ENCODE measurements at places on chromosomes 3 and 15.

DNA sequence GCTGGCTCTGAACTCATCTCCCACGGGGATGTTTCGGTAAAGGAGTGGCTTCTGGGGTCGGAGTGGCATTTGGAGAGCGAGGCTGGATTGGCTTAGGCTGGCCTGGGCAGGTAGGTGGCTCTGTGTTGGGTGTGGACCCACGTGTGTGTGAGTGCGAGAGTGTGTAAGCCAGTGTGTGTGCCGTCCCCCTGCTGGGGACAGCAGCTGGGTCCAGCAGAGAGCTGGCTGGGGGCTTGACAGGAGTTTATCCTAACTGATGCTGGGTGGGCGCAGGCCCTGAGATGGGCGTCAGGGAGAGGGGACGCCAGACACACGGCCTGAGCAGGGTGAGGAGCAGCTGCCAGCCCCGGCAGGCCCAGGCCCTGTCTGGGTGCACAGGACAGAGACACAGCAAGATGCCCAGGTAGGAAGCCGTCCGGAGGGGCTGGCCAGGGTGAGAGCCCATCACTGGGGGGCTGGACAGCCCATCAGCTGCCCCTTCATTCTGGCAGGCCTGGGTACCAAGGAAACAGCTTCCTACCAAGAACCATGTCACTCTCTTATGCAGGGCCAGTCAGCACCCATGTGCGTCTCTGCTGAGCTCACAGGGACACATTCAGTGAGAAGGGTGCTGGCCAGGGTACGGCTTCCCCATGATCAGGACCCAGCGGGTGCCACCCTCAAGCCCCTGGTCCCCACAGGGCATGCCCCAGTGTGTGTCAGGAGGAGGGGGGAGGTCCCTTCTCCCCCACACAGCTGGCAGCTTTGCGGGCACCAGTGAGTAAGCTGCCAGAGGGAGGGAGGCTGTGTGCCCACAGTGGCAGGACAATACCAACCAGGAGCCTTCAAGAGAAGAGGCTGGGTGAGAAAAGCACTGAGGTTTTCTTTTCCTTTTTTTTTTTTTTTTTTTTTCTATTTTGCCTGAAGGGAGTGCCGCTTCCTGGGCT, 1.1 kb downstream of the PAK6 start:
- DNase-seq: no peak

DNA sequence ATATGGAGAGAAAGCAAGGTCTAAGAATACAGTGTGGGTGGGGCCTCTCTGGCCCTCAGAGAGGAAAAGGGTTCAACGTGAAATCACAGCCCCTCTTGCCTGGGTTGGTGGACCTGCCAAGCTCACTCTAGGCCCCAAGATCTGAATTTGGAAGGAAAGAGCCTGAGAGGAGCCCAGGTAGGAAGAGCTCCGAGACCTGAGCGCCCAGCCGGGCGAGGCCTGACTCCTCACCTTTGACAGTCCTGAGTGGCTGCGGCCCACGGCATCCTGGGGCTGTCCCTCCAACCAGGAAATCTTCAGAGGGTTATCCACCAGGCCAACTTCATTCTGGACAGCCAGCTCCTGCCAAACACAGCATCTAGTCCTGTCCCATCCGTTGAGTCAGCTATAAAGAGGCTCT, 3.7 kb downstream of the C15orf62 start:
- no peak for DNase-seq

DNA sequence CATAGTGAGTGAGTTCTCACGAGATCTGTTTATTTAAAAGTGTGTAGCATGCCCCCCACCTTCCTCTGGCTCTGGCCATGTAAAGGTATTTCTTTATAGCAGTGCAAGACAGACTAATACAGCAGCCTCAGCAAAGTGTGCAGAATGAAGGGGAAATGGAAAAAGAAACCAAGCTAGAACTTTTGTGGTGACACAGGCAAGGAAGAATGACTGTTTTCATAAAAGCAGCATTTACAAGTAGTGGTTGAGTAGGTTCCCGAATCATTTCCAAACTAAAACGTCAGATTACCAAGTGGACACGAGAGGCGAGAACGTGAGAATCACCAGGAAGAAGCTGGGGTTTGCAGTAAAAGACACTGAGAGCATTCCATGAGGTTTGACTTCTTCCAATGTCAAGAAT, 100.2 kb upstream of the AKAP13 start:
- no peak for DNase-seq

- no peak for DNase-seq
Observed at GRCh38 chr3:44228900-44229299, 12.8 kb upstream of the TOPAZ1 start.

DNA sequence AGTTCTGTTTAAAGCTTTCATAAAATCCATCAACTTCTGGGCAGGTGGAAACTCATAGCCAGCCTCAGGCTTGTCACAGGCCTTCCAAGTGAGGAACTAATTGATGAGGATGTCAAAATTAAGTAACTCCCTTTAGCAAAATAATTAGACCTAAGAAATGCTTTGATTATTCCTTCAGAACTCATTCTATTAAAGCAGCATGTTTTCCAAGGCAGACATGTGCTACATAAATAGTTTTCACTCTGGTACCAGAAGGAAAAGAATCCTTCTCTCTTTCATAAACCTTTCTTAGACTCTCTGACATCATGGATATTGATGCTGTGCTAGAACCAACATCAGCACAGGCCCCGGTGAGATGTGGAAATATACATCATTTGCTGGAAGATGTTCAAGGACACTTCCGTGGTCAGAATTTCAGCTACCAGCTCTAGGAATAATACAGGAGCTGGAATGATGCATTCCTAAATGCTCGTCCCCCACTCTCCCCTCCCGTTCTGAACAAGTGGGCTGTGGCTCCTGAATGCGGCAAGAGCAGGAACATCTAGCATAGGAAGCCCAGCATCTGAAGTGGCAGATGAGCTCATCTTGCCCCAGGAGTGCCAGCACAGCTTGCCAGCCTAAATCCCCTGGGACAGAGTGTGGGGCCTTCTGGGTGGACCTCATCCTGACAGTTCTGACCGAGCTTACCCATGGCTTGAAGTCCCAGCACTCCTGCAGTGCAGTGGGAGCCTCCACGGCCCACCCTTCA, 82.4 kb downstream of the WWTR1 start:
- DNase-seq: peak; percentile 20

DNA sequence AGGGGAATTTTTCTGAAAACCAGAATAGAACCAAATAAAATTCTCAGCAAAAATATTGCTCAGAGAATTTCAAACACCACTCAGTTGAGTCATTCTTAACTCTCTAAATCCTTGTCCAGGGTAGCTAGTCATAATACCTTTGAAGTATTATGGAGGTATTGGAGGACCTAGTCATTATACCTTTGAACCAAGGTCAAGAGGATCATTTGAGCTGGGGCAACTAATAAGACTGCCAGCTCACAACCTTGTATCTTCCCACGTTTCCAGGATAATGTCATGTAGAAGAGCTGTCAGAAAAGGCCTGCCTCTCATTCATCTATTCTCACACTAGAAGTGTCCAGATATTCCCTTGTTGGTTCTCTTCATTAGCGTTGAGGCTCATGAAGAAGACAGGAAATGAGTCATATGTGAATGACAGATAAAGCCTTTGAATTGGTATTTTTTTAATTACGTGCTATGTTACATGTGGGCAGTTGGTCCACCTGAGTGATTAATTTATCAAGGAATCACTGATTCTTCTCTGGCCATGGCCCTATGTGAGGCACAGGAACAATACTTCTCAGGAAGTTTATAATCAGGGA, 48.3 kb downstream of the TOPAZ1 start:
- no peak for DNase-seq

DNA sequence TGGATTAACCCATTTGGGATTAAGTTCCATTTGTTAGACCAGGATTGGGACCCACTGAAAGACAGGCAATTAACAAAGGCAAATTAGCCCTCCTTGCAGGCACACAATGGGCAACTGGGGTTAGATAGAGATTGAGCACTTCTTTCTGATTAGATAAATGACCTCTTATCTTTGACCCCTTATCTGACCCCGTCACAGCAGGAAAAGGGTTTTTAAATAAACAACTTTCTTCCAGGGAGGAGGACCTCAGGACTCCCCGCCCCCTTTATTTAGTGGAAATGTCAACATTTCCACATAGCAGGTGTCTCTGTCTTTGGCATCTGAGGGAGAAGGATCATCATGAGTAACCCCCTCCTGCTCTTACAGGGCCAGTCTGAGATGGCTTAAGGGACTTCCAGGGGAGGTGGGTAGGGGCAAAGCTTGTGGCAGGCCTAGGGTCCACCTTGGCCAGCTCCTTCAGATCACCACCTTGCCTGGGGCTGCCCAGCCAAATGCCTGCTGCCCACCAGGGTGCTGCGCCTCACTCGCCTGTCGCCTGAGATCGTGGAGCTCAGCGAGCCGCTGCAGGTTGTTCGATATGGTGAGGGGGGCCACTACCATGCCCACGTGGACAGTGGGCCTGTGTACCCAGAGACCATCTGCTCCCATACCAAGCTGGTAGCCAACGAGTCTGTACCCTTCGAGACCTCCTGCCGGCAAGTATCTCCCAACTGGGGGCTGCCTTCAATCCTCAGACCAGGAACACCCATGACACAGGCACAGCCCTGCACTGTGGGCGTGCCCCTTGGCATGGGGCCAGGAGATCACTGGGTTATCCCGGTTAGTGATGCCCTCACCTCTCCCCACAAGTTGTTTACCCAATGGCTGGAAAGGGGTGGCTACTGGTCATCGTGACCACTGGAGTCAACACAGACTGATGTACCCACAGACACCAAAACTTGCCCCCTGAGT, 2.6 kb upstream of the WDR6 start:
- DNase-seq: no peak

DNA sequence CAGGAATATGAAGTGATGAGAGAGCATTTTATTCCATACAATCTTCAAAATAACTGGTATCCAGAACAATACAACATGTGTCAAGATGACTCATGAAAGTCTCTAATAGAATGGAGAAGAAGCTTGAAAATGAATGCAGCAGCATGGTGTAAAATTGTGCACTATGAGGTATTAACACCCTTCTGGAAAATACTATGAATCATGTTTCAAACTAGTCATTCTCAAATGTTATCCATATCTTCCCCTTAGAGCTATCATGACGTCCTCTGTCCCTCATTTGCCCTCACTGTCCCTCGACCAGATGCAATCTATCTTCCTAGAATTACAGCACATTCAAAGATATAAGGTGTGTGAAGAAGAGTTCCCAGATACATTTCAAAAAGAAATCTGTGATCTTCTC, 198.2 kb downstream of the NECTIN3 start:
- DNase-seq: no peak
